HepG2 (cell line): ENCODE measurements at places on chromosomes 6 and 20. TPM values are rescaled to one million over a fixed set of nuclear protein-coding genes. Genes with fewer than 3 reads are reported as not detected.
A peak's percentile ranks its signal among the peaks of the same experiment; 100 is the strongest.

TNXB gene
- 0.74 and 1.6 TPM in 2 replicates for total RNA-seq

CD93 gene
- total RNA-seq, result not detected in 2 replicates

GMPR gene
- not detected in 2 replicates for total RNA-seq

SEMG1 gene
- not detected in 2 replicates for total RNA-seq

TREM2 gene
- 0.11 TPM in 1 of 2 replicates, not detected in the other for total RNA-seq

TSPO2 gene
- total RNA-seq, result not detected in 2 replicates

TREML1 gene
- not detected in 2 replicates for total RNA-seq

WDR27 gene
- 10.0 and 34.1 TPM in 2 replicates for total RNA-seq

GRCh38 chr6:108078191-108078590 is 3.6 kb upstream of the OSTM1 start:
- no peak overlapping the region for H3K27ac ChIP-seq
- H3K36me3 ChIP-seq, result no peaks in the 10 kb centered on the region
- H3K27me3 ChIP-seq, result peaks cover 11% of the 10 kb centered on the region; the same call in 1 of the 3 replicates
- H3K4me1 ChIP-seq, result peaks cover 25% of the 10 kb centered on the region
- H3K4me3 ChIP-seq, result no peak overlapping the region

- H3K27me3 ChIP-seq, result peaks cover 9% of the 10 kb centered on the region; the same call in 2 of the 3 replicates
- DNase-seq, result no peak
- peak overlapping the region; percentile 87 for H3K27ac ChIP-seq
- peaks cover 53% of the 10 kb centered on the region for H3K4me1 ChIP-seq
- peak overlapping the region; percentile 92 for H3K4me3 ChIP-seq
- no peaks in the 10 kb centered on the region for H3K36me3 ChIP-seq
These were observed 476 bp downstream of the IGF2R start for GRCh38 chr6:159969204-159969912.

GRCh38 chr6:130018292-130018743 is at the start of gene L3MBTL3:
TSS of gene L3MBTL3 (plus strand) at chr6:130018581. CDS start at chr6:130042700, 24,119 bp downstream.
- H3K27ac ChIP-seq, result no peak within 1 kb of the TSS
- DNase-seq, result peak; percentile 51
- H3K27me3 ChIP-seq, result peaks cover 38% of the 10 kb centered on the region
- peaks cover 5% of the 10 kb centered on the region; the same call in 1 of the 2 replicates for H3K4me1 ChIP-seq
- H3K36me3 ChIP-seq, result no peaks in the 10 kb centered on the region

- no peak overlapping the region for H3K27ac ChIP-seq
- DNase-seq, result peak; percentile 70
- H3K4me3 ChIP-seq, result peak overlapping the region; percentile 13; the same call in 1 of the 2 replicates
- H3K27me3 ChIP-seq, result no peaks in the 10 kb centered on the region; the same call in 2 of the 3 replicates
- H3K36me3 ChIP-seq, result no peaks in the 10 kb centered on the region
These were observed 7.9 kb downstream of the CALHM4 start for GRCh38 chr6:116561377-116562018.

GRCh38 chr6:25944688-25945574 is 14.4 kb upstream of the SLC17A2 start:
- DNase-seq, result no peak
- H3K27ac ChIP-seq, result no peak overlapping the region
- peaks cover 28% of the 10 kb centered on the region for H3K4me1 ChIP-seq
- H3K27me3 ChIP-seq, result no peaks in the 10 kb centered on the region
- no peak overlapping the region for H3K4me3 ChIP-seq
- H3K36me3 ChIP-seq, result no peaks in the 10 kb centered on the region

- H3K36me3 ChIP-seq, result no peaks in the 10 kb centered on the region
- no peak for DNase-seq
- no peak overlapping the region for H3K27ac ChIP-seq
- peaks cover 38% of the 10 kb centered on the region for H3K27me3 ChIP-seq
- no peaks in the 10 kb centered on the region for H3K4me1 ChIP-seq
These were observed 68.8 kb downstream of the TMEM170B start for GRCh38 chr6:11606332-11606731.

GRCh38 chr6:23620911-23621401 is 505.1 kb upstream of the NRSN1 start:
- DNase-seq, result no peak
- no peaks in the 10 kb centered on the region for H3K27me3 ChIP-seq
- H3K4me1 ChIP-seq, result no peaks in the 10 kb centered on the region

DNA sequence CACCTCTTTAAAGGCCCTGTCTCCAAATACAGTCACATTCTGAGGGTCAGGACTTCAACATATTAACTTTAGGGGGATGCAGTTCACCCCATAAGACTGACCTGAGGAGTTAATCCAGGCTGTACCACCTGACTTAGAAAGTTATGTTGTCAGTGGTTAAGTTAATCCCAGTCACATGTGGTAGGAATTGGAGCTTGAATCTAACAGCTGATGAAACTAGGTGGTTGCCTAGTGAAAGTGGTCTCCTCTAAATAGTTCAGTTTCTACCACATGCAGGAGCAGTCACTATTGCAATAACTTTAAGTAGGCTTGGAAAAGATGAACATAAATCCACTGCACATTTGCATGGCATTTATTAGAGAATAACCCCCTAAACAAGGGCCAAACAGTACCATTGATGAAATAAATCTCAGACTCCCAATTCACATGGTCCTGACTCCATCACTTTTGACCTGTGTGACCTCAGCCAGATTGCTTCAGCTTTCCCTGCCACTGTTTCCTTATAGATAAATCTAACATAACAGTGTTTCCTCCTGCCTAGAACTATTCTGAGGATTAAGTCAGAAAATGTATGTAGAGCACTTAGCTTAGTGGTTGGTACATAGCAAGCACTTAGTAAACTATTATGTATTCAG is 20.1 kb downstream of the SAMD5 start:
- H3K27me3 ChIP-seq, result no peaks in the 10 kb centered on the region
- no peaks in the 10 kb centered on the region; the same call in 1 of the 2 replicates for H3K4me1 ChIP-seq
- DNase-seq, result no peak
- no peak overlapping the region for H3K27ac ChIP-seq

DNA sequence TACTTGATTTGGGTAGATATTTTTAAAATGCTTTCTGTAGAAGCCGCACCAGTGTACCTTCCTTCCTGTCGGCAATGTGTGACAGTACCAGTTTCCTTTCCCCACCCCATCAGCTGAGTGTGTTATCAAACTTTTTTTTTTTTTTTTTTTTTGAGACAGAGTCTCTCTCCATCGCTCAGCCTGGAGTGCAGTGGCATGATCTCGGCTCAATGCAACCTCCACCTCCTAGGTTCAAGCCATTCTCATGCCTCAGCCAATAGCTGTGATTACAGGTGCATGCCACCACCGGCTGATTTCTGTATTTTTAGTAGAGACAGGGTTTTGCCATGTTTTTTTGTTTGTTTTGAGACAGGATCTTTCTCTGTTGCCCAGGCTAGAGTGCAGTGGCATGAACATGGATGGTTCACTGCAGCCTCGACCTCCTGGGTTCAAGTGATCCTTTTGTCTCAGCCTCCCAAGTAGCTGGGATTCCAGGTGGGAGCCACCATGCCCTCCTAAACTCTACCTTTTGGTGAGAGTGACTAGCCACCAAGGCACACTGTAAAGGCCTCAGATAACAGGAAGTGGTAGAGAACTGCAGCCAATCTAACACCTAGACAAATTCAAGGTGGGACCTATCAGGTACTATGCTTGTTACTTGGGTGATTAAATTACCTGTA is 26.5 kb upstream of the ZBTB22 start:
- no peak for DNase-seq
- H3K27ac ChIP-seq, result no peak overlapping the region
- H3K27me3 ChIP-seq, result peaks cover 34% of the 10 kb centered on the region; the same call in 1 of the 3 replicates
- H3K4me3 ChIP-seq, result no peak overlapping the region

GRCh38 chr20:3093861-3094361 is 9.4 kb upstream of the AVP start:
- no peaks in the 10 kb centered on the region for H3K36me3 ChIP-seq
- DNase-seq, result no peak
- H3K4me3 ChIP-seq, result no peak overlapping the region
- peaks cover 12% of the 10 kb centered on the region; the same call in 1 of the 3 replicates for H3K27me3 ChIP-seq

- H3K4me3 ChIP-seq, result no peak overlapping the region
- H3K27me3 ChIP-seq, result no peaks in the 10 kb centered on the region; the same call in 1 of the 2 replicates
- DNase-seq, result no peak
- no peaks in the 10 kb centered on the region for H3K4me1 ChIP-seq
- H3K27ac ChIP-seq, result no peak overlapping the region
- H3K36me3 ChIP-seq, result no peaks in the 10 kb centered on the region
These were observed 163.6 kb downstream of the SYNDIG1 start for GRCh38 chr20:24633026-24633425.

GRCh38 chr6:11062715-11063114 is 18.6 kb upstream of the ELOVL2 start:
- H3K27ac ChIP-seq, result no peak overlapping the region
- no peaks in the 10 kb centered on the region for H3K27me3 ChIP-seq
- DNase-seq, result no peak
- peaks cover 30% of the 10 kb centered on the region for H3K4me1 ChIP-seq
- H3K4me3 ChIP-seq, result no peak overlapping the region

DNA sequence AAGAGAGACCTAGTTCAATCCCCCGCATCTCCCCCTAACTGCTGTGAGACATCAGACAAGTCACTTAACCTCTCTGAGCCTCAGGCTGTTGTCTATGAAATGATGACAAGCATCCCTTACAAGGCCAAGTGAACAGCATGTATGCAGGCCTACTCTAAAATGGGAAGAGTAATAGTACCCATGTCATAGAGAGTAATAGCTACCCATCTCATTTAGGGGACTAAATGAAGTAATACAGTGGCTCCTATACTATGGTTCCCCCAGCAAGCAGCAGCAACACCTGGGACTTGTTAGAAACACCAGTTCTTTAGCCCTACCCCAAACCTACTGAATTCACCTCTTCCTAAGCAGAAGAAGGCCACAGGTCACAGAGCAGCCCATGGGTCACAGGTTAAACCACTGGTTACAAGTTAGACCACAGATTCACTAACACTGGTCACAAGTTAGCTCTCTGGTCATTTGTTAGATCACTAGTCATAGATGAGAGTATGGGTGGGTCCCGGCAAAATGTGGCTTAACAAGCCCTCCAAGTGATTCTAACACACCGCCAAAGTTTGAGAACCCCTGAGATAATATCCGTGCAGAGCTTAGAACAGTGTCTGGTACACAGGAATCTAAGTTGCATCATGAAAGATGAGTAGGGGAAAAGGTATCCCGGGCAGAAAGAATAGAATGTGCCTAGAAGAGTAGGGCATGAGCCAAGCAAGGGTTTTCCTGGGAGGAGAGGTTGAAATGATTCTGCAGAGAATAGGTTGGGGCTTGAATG is 1.4 kb downstream of the DEFB124 start:
- no peaks in the 10 kb centered on the region for H3K36me3 ChIP-seq
- no peak overlapping the region for H3K4me3 ChIP-seq
- H3K27ac ChIP-seq, result no peak overlapping the region
- H3K4me1 ChIP-seq, result no peaks in the 10 kb centered on the region
- DNase-seq, result no peak

DNA sequence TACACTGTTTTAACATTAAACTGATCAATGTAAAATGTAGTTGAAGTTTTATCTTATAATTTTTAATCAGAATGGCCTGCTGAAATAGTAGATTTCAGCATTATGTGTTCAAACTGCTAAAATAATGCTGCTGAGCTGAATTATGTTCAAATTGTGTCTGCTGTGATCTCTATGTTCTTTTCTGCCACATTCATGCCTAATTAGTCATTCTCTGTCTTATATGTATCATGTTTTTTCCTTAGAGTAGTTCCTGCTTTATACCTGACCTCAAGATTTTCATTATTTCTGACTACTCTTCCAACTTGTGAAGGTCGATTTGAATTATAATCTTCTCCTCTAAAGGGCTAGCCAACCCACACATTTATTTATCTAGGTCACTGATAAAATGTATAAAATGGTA is 476.7 kb upstream of the EPHA7 start:
- no peak overlapping the region for H3K27ac ChIP-seq
- H3K4me3 ChIP-seq, result no peak overlapping the region
- DNase-seq, result no peak

GRCh38 chr20:35223941-35224340 is 2.5 kb upstream of the MMP24 start:
- no peaks in the 10 kb centered on the region for H3K36me3 ChIP-seq
- no peak for DNase-seq
- H3K4me1 ChIP-seq, result peaks cover 11% of the 10 kb centered on the region
- no peak overlapping the region for H3K27ac ChIP-seq
- H3K27me3 ChIP-seq, result peaks cover 37% of the 10 kb centered on the region
- no peak overlapping the region for H3K4me3 ChIP-seq

DNA sequence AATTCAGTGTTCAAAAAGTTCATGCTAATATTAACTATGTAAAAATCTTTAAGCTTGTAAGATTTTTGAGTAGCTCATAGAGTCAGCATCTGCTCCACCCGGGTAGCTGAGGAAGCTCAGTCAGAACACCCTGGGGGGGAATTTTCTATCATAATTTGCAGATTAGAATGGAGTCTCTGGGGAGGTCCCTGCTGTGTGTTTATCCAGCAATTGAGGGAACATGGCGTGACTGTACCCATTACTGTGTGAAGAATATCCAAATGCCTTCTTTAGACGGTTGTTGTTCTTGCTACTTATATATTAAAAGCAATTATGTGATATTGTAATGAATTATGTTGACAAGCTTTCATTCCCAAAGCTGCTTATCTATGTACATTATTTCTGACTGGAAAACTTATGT is 64.8 kb downstream of the AIG1 start:
- DNase-seq, result no peak
- no peaks in the 10 kb centered on the region for H3K4me1 ChIP-seq
- no peaks in the 10 kb centered on the region; the same call in 2 of the 3 replicates for H3K36me3 ChIP-seq
- H3K27ac ChIP-seq, result no peak overlapping the region
- H3K4me3 ChIP-seq, result no peak overlapping the region
- H3K27me3 ChIP-seq, result no peaks in the 10 kb centered on the region

DNA sequence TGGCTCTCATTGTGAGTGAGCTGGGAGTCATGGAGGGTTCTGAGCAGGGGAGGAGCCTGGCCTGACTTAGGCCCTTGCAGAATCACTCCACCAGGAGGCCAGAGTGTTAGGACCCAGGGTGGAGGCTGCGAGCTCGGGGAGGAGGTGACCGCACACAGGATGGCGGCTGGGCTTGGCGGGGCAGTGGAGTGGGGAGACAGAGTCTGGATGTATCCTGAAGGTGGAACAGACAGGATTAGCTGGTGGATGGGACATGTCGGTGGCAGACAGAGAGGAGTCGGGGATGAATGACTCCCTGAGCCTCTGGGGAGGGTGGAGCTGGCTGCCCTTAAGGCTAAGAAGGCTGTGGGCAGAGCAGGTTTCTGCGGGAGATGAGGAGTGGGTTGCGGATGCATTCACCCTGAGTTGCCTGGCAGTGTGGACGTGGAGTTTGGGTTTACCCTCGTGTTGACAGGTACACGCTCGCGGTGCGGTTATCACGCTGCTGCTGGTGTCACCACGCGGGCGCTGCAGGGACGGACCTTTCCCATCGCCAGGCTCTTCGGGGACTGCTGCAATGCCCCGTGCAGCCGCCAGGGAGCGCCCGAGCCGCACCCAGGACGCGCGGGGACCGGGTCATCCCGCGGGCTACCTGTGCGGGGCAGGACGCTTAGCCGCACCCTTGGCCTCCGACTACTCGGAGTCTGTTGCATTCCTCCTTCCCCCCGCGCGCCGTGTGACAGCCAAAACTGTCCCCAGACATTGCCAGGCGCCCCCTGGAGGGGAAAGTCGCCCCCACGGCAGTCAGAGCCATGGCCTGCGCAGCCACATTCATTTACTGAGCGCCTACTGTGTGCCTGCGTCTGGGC is 43.0 kb upstream of the PTGIS start:
- no peaks in the 10 kb centered on the region for H3K27me3 ChIP-seq
- H3K36me3 ChIP-seq, result no peaks in the 10 kb centered on the region
- peak; percentile 87 for DNase-seq
